IMR-90 (cell line): ENCODE measurements at places on chromosomes 6 and 20. TPM values are rescaled to one million over a fixed set of nuclear protein-coding genes. Genes with fewer than 3 reads are reported as not detected.

The VPS52 gene
- total RNA-seq, result 26.4 and 29.8 TPM in 2 replicates

The COL11A2 gene
- total RNA-seq, result under 0.01 TPM in 2 replicates

DNA sequence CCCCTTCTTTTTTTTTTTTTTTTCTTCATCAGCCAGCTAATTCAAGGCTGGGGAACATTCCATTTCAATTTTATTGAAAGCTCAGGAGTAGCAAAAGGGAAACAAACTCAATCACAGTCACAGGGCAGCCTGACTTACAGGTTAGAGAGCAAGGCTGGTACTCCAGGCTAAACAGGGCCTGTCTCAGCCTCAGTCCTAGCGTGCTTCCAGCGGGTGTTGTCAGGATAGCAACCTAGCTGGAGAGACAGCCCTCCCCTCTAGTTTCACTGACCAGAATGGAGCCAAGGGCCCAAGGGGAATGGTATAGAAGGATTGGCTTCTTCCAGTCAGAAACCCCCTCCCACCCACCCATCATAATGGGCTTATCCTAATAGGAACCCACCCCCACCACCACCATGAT is 132.9 kb downstream of the PXDC1 start:
- no peaks in the 10 kb centered on the region for H3K36me3 ChIP-seq
- H3K27me3 ChIP-seq, result peaks cover 62% of the 10 kb centered on the region
- no peak for DNase-seq
- H3K4me3 ChIP-seq, result no peak overlapping the region

DNA sequence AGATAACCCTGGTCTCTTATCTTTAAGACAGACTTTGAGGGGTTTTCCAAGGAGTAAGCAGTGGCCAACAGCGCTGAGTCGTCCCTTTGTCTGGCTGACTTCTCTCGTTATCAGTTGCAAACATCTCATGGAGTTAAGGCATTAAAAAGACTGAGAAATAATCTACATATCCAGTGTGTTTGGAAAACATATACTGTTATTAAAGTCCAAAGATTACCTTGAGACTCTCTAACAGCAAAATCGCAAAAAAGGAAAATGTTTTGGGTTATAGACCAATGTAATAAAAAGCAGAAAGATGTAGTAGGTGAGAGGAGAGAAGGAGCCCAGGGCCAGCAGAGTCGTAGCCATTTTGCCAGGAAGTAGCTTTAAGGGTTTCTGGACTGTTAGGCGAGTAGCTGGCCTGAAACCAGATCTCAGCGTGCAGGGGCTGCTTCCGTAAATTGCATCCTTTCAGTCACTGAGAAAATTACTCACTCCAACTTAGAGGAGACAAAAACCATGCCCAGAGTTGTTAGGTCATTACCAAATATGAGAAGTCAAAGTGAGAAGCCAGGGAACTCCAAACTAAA is 24.6 kb downstream of the MYLK4 start:
- no peak overlapping the region for H3K27ac ChIP-seq
- H3K27me3 ChIP-seq, result no peaks in the 10 kb centered on the region
- no peaks in the 10 kb centered on the region for H3K36me3 ChIP-seq

DNA sequence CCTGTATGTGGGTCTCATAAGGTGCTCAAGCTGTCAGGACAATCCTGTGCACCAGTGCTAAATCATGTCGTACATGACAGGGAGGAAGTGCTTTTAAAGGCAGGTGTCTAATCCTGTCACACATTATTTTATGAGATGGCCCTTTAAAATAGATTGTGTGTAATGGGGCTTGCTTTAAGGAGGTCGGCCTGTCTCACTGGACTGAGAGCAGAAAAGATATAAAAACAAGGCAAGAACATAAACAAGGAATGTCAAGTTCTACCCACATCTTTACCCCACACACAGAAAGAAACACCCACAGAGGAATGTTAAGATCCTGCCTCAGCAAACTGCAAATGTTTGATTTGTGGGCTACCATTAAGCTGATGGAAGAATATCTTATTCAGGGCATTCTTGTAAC is 279.0 kb downstream of the FOXA2 start:
- H3K36me3 ChIP-seq, result no peaks in the 10 kb centered on the region
- no peak overlapping the region for H3K4me3 ChIP-seq
- no peak for DNase-seq
- no peaks in the 10 kb centered on the region for H3K4me1 ChIP-seq

GRCh38 chr6:80280262-80281010 is 174.0 kb downstream of the BCKDHB start:
- no peak overlapping the region for H3K27ac ChIP-seq
- H3K4me3 ChIP-seq, result no peak overlapping the region
- no peaks in the 10 kb centered on the region for H3K27me3 ChIP-seq
- peak; percentile 49 for DNase-seq
- H3K36me3 ChIP-seq, result no peaks in the 10 kb centered on the region
- 0 out of 2 replicates have a peak, but pooled peaks cover 2% of the 10 kb centered on the region for H3K4me1 ChIP-seq

- no peak overlapping the region for H3K27ac ChIP-seq
- peaks cover 35% of the 10 kb centered on the region for H3K4me1 ChIP-seq
- H3K36me3 ChIP-seq, result no peaks in the 10 kb centered on the region
- no peak overlapping the region for H3K4me3 ChIP-seq
These were observed 598 bp downstream of the TMEM239 start for GRCh38 chr20:2816583-2817340.
